ENCODE measurements at places on chromosomes 3 and 15.

GRCh38 chr3:147930232-147930807, 521.2 kb downstream of the ZIC1 start:
- no peak for DNase-seq

- no peak for DNase-seq
Measured at GRCh38 chr3:56962206-56962605, 98.3 kb upstream of the SPATA12 start.

- no peak for DNase-seq
Measured at GRCh38 chr3:115986555-115987207, 363.4 kb downstream of the GAP43 start.

- DNase-seq: no peak
Measured at GRCh38 chr15:77029166-77030047, 34.5 kb downstream of the PSTPIP1 start.

DNA sequence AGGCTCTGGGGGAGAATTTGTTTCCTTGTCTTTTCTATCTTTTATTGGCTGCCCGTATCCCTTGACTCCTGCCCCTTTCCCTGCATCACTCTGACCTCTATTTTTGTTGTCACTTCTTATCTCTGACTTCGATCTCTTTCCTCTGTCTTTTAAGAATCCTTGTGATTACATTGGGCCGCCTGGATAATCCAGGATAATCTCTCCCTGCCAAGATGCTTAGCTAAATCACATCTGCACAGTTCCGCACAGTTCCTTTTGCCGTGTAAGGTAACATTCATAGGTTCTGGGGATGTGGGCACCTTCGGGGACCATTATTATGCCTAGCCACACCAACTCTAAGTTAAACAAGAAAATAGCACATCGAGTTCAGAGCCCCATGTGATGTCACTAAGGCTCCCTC, 103.0 kb upstream of the DPPA4 start:
- DNase-seq: no peak

DNA sequence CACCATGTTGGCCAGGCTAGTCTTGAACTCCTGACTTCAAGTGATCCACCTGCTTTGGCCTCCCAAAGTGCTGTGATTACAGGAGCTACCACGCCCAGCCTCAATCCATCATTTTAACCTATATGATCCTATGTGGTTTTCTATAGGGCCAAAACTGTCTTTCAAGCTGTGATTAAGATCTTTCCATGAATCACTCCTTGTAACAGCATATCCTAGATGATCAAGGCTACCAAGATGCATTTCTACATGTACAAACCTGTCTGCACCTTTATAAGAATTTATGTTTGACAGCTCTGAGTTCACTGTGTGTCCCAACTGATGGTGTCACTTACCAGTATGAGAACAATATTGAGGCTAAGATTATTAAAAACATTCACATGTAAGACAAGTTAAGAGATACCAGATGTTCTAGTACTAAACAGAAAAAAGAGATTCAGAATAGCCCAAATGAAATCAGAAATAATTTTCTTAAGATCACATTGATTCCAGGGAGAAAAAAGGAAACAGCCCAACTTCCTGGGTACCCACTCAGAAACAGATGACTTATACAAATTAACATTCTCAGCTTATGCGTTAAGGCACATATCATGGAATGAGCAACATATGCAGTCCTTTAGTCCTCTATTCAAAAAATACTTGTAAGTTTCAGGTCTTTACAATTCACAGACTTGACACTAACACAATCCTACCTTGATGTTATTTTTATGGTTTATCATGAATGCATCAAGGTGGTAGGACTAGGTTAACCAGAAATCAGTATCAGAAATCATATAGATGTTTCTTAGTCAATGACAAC, 24.8 kb upstream of the PPIB start:
- DNase-seq: no peak

DNA sequence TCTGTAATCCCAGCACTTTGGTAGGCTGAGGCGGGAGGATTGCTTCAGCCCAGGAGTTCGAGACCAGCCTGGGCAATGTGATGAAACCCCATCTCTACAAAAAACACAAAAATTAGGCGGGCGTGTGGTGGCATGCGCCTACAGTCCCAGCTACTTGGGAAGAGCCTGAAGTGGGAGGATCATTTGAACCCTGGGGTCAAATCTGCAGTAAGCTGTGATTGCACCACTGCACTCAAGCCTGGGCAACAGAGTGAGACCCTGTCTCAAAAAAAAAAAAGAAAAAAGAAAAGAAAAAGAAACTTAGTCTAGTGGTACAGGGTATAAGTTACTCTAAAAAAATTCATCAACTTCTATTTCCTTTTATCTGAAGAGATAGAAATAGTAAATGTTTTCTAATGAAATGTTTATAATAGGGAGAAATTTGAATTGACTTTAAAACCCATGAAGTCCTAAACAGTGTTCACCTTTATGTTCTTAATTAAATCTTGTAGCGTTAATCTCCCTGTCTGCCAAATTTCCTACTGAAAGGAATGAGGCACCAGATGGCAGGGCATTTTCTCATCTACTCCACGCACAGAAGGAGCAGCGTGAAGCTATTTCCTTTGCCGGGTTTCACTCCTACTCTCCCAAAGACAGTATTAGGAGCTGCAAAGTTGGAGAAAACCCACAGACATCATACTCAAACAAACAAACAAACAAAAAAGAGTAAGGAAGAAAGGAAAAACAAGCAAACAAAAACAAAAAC, 1.9 kb downstream of the PCLAF start:
- DNase-seq: no peak

GRCh38 chr3:184008161-184008560, 9.5 kb downstream of the ABCC5 start:
- DNase-seq: no peak

DNA sequence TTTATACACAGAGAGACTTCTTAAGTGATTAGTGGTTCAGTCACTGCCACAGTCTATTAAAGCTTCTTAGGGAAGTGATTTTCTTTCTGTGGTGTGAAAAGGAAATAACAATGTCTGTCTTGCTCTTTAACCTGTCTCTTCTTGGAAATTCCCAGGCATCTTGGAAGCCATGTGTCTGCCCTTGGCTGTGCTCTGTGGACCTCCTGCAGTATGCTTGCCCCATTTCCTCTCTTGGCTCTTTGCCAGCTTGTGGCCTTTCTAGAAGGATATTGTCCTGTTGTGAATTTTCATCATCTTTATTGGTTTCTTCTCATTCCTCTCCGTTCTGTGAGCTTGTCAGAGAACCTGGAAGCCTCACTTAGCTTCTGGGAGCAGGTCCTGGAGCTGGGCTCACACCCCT, 338.4 kb upstream of the C2CD4B start:
- no peak for DNase-seq

GRCh38 chr15:101642361-101642760, 9.8 kb downstream of the TM2D3 start:
- DNase-seq: no peak

GRCh38 chr3:17852217-17852616, 109.8 kb upstream of the TBC1D5 start:
- no peak for DNase-seq

Measured in stimulated activated CD4-positive, alpha-beta T cell treated with anti-CD3 and anti-CD28 coated beads, Interleukin-12 subunit alpha, Interleukin-12 subunit beta, amount 100 ng/mL, for 48 hours (primary cell).